RPMI8226 (cell line): ENCODE measurements at places on chromosomes 3 and 15.

DNA sequence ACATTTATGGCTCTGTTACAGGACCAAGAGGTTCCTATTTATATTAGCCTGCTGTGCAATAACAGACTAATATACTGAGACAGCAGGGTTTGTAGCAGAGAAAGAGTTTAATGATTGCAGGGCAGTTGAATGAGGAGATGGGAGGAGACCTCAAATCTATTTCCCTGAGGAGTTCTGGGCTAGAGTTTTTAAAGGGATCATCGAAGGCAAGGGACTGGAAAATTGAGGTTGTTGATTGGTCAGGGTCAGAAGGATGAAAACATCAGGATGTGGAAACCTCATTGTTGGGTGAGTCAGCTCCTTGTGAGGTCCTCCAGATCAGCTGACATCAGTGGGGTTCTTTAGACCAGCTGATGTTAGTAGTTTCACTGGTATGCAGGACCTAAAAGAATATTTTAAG, 60.6 kb upstream of the GOLGA8B start:
- DNase-seq = no peak

- peak; percentile 59 for DNase-seq
These were observed 26.4 kb upstream of the LAMP3 start for GRCh38 chr3:183188895-183189462.

DNA sequence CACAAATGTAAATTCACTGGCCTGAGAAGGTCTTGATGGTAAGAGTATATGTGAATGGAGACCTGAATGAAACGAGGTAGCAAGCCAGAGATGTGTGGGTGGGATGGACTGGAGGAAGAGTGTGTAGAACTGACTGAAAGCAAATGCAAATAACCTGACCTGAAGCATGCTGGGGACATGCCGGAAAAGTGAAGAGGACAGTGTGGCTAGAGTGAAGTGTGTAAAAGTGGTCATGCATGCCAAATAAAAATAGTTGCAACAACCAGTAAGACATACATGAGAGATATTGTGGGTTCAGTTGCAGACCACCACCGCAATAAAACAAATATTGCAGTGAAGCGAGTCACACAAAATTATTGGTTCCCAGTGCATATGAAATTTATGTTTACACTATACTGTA, 82.3 kb downstream of the LPP start:
- no peak for DNase-seq

DNA sequence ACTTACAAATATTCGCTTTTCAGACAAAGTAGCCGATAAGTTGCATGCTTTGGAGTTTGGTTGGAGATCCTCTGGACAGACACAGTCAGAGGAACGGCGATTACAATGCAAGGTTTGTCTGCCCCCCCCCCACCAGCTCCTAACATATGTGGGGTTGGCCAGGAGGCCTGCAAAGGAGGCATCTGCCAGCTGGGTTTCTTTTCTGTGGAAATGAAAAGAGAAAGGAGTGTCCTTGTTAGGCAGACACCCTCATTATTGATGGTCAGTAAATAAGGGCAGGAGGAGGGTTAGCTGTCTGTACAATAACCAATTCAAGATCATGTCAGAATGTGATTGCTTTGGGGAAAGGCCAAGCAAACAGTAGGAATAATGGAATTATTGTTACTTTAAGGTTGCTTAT, 49.1 kb downstream of the TLNRD1 start:
- DNase-seq = no peak

DNA sequence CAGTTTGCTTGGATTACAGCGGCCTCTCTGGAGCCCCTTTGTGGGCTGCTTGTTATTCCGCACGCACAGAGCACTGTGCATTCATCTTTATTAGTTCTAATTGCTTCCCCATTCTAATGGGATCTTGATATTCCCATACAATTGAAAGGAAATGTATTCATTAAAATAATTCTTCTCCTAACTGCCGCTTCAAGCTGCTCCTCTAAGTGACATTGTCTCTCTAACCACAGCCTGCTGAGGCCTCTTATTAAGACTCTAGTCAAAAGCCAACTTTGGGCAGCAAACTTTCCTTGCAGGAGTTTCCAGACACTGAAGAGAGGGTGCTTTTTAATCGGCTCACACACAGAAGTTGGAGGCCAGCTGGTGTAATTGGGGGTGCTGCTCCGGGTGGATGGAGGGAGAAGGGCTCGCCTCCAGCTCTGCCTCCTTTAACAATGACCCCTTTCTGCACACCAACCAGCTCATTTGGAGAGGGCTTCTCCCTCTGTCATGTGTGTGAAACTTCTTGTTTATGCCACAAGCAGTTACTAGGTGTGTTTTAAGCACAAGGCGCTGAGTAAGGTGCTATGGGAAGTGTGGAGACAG, 5.6 kb upstream of the MAGEF1 start:
- no peak for DNase-seq

- DNase-seq = no peak
These were observed 133.9 kb downstream of the DIPK2A start for GRCh38 chr3:144105542-144105941.

DNA sequence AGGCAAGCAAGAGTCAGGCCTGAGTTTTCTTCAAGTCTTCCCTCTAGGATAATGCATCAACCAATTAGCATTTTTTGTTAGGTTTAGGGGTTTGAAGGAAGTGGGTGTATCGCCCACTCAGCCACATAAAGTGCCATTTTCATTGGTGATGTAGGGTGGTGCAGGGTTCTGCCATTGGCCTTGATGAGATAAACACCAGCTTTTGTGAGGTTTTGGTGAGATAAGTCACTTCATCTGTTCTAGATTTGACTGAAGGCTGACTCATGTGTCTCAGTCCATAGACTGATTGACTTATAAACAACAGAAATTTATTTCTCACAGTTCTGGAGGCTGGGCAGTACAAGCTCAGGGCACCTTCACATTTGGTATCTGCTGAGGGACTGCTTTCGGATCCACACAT, 84.5 kb upstream of the C3orf80 start:
- no peak for DNase-seq

DNA sequence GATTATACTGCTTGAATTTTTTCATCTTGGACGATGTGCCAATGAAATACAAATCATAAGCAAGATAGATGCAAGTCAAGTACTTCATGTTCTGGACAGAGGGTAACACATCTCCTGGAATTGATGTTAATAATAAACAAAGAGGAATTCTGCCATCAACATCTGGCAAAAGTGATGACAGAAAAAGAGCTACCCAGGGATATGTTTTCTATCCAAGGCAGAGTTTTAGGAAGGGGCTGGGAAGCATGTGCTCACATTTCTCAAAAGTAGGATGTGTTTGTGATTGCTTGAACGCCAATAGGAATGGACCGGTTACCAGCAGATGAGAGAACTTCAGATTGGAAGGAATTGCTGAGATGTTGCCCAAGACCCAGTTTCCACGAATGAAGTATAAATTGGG, 242.6 kb upstream of the AGTR1 start:
- no peak for DNase-seq

- peak; percentile 62 for DNase-seq
These were observed at the start of gene FBLN2 for GRCh38 chr3:13548696-13549622. Gene FBLN2 (plus strand): TSS chr3:13549125. CDS start chr3:13570356, 21,231 bp downstream.

GRCh38 chr3:169362868-169363267, 300.6 kb downstream of the MECOM start:
- DNase-seq = no peak

GRCh38 chr15:95609096-95609495, 721.4 kb upstream of the NR2F2 start:
- DNase-seq = no peak

DNA sequence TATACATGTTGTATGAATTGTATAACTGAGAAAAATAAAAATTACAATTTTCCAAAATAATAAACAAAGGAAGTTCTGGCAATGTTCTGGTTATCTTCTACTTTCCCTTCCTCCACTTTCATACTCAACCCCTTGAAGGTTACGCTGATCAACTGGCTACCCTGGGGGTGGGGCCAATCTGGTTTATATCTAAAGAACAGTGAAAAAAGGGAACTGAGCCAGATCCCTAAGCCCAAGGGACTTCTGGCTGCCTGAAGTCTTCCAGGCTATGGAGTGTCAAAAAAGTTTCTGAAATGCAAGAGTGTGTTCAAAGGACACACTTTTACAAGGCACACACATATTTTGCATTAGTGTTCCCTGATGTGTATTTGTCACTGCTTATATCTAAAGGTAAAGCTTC, 591.9 kb downstream of the ROBO1 start:
- no peak for DNase-seq

DNA sequence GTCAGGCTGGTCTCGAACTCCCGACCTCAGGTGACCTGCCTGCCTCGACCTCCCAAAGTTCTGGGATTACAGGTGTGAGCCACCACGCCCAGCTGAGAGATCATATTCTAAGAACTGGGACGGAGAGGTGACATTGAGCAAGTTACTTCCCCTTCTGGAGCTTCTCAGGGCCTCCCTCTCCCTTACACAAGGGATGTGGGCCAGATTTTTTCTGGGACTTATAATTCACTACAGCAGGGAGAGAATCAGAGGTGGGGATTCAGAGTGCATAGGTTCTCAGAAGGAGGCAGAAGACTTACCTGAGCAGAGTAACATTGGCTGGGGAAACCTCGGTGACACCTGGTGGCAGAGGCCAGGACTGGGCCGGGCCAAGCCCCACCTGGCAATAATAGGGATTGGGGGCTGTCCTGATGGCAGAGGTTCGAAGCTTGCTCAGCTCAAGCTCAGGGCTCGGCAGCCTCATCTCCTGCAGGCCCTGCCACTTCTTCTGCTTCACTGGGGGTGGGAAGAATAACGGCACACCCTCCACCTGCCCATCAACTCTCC, 6.8 kb downstream of the LTK start:
- no peak for DNase-seq

DNA sequence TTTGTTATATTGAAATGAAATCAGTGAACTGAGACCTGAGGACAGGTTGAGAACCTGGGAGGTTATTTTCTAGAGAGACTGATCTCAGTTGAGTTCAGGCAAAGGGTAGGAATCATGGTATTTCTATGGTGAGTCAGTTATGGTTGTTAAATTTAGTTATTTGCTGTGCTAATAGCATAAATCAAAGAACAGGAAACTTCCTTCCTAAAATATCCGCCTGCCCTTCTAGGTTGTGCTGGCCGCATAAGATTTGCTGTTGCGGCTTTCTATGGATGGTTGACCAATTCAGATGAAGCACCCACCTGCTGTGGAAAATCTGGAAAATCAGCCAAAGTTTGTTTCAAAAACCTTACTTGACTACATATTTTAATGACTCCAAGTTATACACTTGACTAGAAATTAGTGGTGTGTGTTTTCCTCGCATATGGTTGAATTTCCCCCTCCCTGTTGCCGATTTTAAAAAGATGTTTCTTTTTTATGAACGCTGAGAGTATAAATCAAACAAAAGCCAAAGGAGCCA, 52.6 kb downstream of the PLCL2 start:
- DNase-seq = no peak
